ENCODE measurements at places on chromosomes 1 and 21.

DNA sequence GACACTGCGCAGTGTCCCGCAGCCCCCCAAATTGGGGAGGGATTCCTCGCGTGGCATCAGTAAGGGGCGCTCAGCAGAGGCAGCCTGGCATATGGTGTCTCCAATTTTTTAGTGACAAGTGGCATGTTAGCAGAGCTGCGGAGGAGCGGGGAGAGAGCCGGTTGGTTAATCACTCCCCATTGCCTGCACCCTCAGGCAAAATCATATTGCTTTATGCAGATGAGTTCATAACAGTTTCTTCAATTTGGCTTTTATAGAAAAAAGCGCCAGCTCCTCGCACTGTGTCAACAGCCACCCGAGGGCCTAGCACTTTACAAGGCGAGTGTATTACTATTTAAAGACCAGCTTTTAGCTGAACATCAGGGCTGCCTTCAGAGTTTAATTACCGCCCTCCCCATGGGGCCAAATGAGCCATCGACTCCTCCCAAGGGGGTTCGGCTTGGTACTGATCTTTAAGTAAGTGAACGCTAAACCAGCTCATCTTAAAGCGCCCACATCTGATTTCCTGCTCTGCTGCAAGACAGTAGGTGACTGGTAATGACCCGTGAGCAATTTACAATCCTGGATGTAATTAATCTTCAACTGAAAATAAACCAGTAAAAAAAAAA is 298.9 kb downstream of the DSCAM start:
- DNase-seq: no peak

- DNase-seq: no peak
Observed at GRCh38 chr1:90613371-90613770, 103.7 kb downstream of the BARHL2 start.

GRCh38 chr1:230681599-230681998 is 32.3 kb downstream of the AGT start:
- no peak for DNase-seq

GRCh38 chr21:33380483-33380998 is 22.7 kb upstream of the IFNGR2 start:
- DNase-seq: peak; percentile 70

DNA sequence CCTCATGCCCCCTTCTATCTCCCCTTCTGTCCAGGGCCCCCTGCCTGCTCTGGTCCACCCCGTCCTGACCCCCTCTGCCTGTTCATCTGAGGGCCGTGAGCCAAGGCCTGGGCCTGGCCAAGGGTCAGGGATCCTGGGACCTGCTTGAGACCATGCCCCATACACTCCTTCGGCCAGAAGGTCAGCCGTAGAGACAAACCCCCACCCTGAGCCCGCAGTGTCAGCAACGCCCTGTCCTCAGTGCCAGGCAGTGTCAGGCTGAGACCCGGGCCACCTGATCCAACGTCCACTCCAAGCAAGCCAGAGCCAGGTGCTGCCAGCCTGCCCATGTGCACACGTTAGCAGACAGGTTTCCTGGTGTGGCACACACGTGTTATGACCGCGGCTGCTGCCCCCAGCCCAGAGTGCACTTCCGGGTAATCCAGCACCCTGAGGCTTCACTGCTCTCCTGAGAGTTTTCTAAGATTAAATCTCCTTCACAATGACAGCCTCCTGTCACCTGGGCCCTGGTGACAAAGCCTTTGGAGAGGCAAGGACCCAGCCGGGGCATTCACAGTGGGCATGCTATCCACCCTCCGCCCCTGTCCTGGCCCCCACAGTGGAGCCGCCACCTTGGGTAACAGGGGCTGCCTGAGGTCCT is 10.1 kb upstream of the SAMD11 start:
- DNase-seq: no peak

- no peak for DNase-seq
Observed at GRCh38 chr1:78607334-78607927, 12.8 kb upstream of the IFI44L start.

DNA sequence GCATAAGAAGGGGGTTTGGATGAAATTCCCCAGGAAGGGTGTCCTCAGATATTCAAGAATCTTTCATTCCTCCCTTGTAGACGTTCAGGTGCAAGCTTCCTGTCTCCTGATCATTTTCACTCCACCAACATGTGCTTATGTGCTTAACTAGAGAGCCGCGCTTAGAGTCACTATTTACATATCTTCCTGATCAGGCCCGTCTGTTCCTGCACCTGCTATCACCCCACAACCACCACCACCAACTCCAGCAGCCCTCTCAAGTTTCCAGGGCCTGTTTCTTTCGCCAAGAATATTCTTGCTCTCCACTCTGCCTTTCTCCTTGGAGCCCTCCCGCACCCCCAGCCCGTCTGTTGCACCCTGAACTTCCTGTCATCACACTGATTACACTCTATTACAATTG is 113.4 kb downstream of the SPSB1 start:
- DNase-seq: no peak

- no peak for DNase-seq
Observed at GRCh38 chr1:22447621-22448111, 4.0 kb upstream of the ZBTB40 start.

DNA sequence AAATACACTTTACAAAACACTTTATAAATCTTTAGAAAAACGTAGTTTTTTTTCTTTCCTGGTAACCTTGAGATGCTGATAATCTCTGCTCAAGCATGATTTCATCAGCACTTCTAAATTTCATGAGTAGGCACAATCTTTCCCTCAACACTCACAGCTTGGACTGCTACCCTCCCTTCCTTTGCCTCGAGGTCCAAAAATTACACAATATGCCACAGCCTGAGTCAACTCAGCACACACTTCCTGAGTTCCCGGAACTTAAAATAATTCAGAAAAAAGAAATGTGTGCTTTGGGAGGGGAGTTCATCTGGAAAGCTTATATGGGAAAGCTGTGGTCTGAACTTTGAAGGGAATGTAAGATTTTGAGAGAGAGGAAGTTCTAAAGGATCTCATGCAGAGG is 5.9 kb downstream of the CLCA2 start:
- DNase-seq: no peak

DNA sequence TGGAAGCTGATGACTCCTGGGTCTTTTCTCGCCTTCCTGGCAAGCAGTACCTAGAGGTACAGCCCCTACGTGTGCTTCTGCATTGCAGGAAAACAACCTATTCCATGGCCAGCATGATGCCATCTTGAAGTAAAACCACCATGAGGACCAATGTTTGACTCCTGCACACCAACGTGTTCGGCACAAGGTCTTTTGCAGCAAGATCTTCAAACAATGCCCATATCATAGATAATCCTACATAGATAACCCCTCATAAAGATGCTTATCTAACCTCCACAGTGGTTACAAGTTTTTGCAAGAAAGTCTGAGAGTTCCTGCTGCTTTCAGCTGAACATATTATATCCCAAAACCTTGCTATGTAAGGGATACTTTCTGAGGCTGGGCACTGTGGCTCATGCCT is 141.1 kb upstream of the MAP1LC3C start:
- no peak for DNase-seq

GRCh38 chr1:110347182-110347893 is 8.2 kb downstream of the RBM15 start:
- DNase-seq: no peak

- DNase-seq: no peak
Observed at GRCh38 chr1:230787471-230787870, 40.3 kb downstream of the CAPN9 start.

- no peak for DNase-seq
Observed at GRCh38 chr1:86296305-86297205, 99.6 kb downstream of the ODF2L start.

DNA sequence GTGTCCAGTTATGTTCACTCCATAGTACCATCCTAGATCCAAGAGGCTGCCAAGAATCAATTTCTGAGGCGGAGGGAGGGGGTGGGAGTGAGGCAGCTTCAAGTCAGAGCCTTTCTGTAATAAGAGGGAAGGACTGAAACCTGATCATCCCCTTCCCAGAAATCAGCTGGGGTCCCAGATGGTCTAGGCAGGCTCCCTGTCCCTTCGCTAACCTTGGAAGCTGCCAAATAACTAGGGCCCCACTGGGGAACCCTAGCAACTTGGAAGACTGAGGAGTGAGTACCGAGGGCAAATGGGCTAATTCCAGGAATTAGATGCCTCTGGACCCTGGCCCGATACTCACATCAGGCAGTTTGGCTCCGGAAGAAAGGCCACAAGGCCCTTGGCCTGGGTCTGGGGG is 113.3 kb downstream of the NAV1 start:
- no peak for DNase-seq

DNA sequence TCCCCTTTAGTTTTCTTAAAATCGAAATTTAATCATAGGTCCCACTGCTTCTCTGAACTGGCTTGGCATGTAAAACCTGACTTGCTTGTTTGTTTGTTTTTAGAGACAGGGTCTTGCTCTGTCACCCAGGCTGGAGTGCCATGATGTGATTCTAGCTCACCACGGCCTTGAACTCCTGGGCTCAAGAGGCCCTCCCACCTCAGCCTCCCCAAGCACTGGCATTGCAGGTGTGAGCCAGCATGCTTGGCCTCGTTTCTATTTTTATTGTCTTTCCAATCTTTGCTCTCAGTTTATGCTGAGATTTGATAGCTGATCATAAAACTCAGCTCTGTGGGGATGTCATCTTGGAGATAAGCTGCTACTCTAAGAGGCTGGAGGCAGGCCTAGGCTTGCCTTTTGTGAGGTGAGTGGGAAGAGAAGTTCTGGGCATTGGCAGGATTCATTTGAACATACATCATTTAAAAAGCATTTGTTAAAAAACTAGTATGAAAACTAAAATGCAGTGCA is 51.5 kb upstream of the GCLM start:
- no peak for DNase-seq

DNA sequence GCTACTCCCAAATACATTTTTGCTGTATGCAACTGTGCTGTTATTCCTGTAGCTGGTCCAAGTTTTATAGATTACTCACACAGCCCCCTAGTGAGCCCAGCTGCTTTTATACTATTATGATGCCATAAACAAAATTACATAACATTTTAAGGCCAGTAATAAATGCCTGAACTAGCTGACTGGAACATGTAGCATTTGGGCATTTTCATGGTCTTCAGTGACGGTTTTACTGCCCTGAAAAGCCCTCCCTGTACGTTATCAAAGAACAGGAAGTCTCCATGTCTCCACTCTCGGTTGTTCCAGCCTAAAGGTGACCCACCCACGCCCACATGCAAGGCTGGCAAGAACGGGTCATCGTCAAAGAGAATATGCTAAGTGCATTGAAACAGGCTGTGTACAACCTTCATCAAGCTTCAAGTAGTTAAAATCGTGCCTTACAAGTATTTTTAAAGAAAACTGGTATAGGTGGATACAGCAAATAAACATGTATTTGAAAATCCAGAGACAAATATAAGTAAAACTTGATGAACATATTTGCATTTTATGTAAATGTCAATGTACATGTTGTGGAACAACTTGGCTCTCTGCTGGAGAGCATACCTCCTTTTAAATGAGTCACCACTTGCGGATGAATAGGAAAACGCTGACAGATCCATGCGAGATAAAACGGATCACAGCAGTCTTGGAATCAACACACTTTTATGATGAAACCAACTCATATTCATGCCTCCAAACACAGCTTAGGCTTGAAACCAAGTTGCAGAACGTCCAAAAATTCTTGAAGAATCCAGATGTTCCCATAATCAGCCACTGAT is 520.5 kb downstream of the SMYD3 start:
- no peak for DNase-seq

- no peak for DNase-seq
Observed at GRCh38 chr1:241423541-241424479, 66.8 kb upstream of the RGS7 start.

DNA sequence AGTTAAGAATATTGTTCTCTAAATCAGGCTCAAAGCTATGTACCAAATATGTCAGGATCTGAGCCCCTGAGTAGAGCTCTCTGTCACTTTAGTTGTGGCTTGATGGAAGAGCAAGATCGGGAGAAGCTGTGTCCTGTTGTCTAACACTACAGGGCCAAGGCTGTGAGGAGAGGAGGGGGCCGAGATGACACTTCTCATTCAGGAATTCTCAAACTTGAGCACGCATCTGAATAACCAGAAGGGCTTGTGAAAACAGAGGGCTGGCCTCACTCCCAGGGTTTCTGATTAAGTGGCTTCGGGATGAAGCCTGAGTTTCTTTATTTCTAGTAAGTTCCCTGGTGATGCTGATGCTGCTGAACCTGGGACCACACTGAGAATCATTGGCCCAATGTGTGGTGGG is 209.2 kb upstream of the DAB1 start:
- no peak for DNase-seq

- no peak for DNase-seq
Observed at GRCh38 chr1:107692580-107693345, 272.2 kb downstream of the VAV3 start.

- no peak for DNase-seq
Observed at GRCh38 chr1:59553371-59553770, 256.5 kb downstream of the FGGY start.

- no peak for DNase-seq
Observed at GRCh38 chr21:37208056-37208721, 58.9 kb downstream of the VPS26C start.

DNA sequence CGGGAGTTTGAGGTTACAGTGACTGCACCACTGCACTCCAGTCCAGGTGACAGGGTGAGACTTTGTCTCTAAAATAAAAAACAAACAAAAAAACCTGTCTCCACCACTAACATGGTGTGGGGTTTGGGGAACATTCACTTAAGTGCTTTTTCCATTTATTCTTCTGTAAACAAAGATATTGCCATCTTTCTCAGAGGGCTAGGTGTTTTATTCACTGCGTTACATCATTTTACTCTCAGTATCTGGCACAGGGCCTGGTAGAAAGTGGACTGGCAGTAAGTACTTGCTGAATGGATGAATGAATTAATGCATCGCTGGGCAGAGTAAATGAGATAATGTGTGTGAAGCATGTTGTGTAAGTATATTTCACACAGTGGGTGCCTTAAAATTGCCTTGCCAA is 20.1 kb downstream of the KIAA0040 start:
- no peak for DNase-seq

- DNase-seq: no peak
Observed at GRCh38 chr1:150422541-150422940, 58.6 kb downstream of the RPRD2 start.

- no peak for DNase-seq
Observed at GRCh38 chr1:99469550-99469971, 176.4 kb upstream of the PALMD start.

GRCh38 chr1:30678209-30678608 is 45.2 kb downstream of the MATN1 start:
- no peak for DNase-seq

DNA sequence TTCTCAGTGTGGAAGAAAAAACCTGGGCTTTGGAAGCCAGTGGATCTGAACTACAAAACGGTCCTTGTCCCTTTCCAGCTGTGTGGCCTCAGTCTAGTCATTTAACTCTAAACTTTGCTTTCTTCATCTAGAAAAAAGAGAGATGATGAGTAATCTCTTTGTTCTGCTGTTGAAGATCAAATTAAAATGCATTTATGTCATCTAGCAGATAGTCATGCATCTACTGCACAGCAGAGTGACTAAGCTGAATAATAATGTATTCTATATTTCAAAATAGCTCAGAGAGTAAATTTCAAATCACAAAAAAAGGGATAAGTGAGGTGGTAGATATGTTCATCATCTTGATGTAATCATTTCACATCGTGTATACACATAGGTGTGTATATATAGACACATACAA is 473.2 kb downstream of the DSCAM start:
- no peak for DNase-seq

GRCh38 chr1:230823931-230824381 is 44.4 kb downstream of the C1orf198 start:
- no peak for DNase-seq
